Effector memory CD4-positive, alpha-beta T cell (primary cell): ENCODE measurements at places on chromosomes 6 and 20.

DNA sequence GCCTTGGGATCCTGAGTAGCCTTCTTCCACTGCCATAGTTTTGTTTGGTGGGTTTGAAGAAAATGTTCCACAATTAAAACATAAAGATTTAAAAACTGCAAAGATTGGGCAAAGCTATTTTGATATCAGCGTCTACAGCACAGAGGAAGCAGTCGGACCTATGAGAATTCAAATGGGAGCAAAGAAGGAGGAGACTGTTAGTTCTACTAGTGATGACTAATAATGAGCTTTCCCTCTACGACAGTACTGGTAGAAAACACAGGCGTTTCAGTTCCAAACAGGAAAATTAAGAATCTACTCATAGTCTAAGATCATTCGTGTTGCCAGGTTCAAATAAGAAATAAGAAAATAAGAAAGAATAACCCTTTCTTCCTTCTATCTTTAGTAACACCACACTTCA, 121.2 kb downstream of the INSM1 start:
- no peak overlapping the region for H3K4me3 ChIP-seq
- no peaks in the 10 kb centered on the region for H3K27me3 ChIP-seq
- no peak for DNase-seq
- H3K27ac ChIP-seq = no peak overlapping the region
- peaks cover 11% of the 10 kb centered on the region for H3K36me3 ChIP-seq
- no peaks in the 10 kb centered on the region for H3K4me1 ChIP-seq

DNA sequence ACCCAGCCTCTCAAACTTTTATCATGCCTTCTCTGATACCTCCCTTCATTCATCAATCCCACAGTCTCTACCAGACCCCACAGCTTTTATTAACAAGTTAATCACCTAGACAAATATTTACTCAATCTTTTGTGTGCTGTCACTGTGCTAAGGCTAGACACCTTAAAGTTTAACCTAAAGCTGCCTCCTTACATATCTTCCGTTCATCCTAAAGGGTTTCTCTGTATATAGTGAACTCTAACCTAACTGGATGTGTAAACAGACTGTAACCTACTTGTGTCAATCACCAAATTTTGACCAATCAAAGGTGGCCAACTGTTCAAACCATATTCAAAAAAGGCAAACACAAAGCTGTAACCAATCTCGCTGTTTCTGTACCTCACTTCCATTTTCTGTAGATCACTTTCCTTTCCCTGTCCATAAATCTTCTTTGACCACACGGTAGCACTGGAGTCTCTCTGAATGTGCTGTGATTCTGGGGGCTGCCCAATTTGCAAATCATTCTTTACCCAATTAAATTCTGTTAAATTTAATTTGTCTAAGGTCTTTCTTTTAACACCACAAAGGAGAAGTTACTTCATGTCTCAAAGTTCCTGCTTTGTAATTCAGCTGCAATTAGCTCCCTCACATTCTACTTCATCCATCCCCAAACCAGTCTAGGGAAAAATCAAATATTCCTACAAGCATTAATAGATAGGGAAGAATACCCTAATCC, 72.5 kb downstream of the ARHGAP18 start:
- no peak overlapping the region for H3K27ac ChIP-seq
- no peaks in the 10 kb centered on the region for H3K27me3 ChIP-seq
- H3K4me1 ChIP-seq = no peaks in the 10 kb centered on the region
- no peak for DNase-seq
- H3K36me3 ChIP-seq = no peaks in the 10 kb centered on the region
- no peak overlapping the region for H3K4me3 ChIP-seq

DNA sequence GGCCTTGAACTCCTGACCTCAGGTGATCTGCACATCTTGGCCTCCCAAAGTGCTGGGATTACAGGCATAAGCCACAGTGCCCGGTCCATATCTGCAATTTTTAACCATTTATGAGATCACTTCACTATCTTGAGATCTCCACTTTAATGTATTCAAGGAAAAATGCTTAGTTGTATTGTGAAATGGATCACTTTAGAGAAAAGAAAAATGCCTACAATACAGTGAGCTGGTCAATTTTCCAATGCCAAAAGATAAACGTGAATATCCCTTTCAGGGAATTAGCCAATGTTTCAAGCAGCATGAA, 82.8 kb upstream of the ZNF217 start:
- H3K4me1 ChIP-seq = no peaks in the 10 kb centered on the region
- no peaks in the 10 kb centered on the region for H3K27me3 ChIP-seq
- H3K36me3 ChIP-seq = no peaks in the 10 kb centered on the region
- no peak for DNase-seq
- no peak overlapping the region for H3K4me3 ChIP-seq

DNA sequence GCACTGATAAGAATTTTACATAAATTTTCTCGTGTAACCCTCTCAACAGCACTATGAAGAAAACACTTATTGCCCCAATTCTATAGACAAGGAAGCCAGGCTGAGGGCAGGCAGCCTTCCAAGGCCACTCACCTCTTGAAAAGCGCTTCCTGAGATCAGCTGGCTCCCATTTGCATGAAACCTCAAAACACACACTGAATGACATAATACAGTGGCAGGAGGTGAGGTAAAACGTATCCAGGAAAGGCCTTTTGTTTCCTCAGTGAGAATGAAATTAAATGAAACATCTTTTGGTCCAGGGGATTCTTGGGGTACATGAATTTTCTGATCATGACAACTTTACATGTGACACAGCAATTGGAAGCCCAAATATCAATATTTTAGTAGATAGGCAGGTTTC, 112.5 kb downstream of the WDR27 start:
- H3K27me3 ChIP-seq = no peaks in the 10 kb centered on the region
- peaks cover 4% of the 10 kb centered on the region for H3K4me1 ChIP-seq
- no peak overlapping the region for H3K4me3 ChIP-seq

GRCh38 chr20:63508072-63508768, 9.3 kb upstream of the EEF1A2 start:
- H3K4me1 ChIP-seq = no peaks in the 10 kb centered on the region
- no peak for DNase-seq
- H3K36me3 ChIP-seq = no peaks in the 10 kb centered on the region
- no peaks in the 10 kb centered on the region for H3K27me3 ChIP-seq

DNA sequence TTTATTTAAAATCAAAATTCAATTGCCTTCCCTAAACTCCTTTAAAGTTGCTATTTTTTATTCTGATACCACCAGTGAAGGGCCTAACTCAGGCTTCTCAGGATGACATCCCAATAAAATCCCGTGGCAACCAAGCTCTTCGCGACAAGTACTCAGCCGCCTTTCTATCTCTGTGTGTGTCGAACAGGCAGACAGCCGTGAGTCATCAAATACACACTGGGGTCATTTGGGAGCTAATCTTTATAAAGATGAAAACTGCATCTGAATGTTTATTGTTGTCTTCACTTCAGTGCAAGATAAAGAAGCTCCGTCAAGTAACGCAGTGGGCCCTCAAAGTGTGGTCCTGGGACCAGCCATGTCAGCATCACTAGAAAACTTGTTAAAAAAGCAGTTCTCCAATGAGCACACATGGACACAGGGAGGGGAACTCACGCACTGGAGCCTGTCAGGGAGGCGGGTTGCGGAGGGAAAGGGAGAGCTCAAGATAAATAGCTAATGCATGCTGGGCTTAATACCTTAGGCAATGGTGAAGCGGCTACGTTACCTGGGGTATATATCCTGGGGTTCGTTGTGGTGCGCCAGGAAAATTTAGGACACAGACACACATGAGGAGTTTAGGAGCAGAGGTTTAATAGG, 119.3 kb downstream of the RNF144B start:
- H3K4me3 ChIP-seq = no peak overlapping the region
- no peaks in the 10 kb centered on the region for H3K4me1 ChIP-seq
- no peak for DNase-seq
- H3K27me3 ChIP-seq = no peaks in the 10 kb centered on the region
- H3K27ac ChIP-seq = no peak overlapping the region

DNA sequence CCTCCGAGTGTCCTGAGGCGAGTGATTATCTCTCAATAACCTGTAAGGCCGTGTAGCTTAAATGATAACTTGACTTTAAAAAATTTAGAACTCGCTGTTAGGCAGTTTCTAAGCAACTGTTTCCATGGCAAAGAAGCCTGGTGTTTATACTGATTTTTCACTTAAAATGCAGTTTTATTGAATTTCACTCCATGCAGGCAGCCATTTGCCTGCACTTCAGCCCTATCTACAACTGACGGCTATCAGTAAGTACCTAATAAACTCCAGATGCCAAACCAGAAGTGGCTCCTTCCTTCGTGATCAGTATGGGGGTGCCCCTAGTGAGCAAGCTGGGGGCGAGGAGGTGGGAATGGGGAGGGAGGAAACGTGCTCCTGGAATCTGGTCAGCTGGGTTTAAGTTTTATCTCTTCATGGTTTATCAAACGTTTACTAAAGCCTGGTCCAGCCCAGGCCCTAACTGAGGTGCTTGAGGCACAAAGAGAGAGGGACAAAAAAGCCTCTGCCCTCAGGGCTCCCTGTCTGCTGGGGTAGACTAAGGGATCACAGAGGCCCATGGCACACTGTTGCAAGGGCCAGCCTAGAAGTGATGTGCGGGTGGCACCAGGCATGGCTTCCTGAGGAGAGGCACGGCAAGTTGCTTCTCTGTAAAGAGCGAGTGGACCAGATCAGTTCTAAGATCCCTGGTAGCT, 45.5 kb downstream of the TTI1 start:
- no peak overlapping the region for H3K27ac ChIP-seq
- peaks cover 30% of the 10 kb centered on the region for H3K36me3 ChIP-seq
- H3K4me1 ChIP-seq = no peaks in the 10 kb centered on the region
- no peak overlapping the region for H3K4me3 ChIP-seq

GRCh38 chr6:20426177-20427082, 24.8 kb downstream of the E2F3 start:
- no peak overlapping the region for H3K4me3 ChIP-seq

- H3K27me3 ChIP-seq = no peaks in the 10 kb centered on the region
- no peak for DNase-seq
- no peak overlapping the region for H3K27ac ChIP-seq
- H3K36me3 ChIP-seq = no peaks in the 10 kb centered on the region
- H3K4me3 ChIP-seq = no peak overlapping the region
Measured at GRCh38 chr6:86848986-86849385, 88.3 kb upstream of the HTR1E start.

DNA sequence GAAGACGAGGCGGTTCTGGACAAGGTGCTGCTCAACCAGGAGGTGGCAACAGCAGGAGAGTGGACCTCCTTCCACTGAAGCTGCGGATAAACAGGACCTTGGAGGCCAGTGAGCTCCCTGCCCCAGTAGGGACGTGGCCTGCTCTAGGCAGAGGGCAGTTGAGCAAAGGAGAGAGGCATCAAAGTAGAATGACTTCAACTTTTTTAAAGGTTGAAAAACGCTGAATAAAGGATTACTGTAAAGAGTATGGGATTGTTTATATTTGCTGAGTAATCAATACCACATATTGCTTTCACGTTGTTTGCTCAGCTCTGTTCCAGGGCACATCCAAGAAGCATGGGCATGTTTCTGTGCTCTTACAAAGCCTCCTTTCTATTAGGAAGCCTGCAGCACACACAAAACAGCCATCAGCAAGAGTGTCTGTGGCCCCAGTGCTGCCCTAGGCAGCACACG, 48.1 kb downstream of the ERMARD start:
- no peak for DNase-seq
- H3K27ac ChIP-seq = no peak overlapping the region
- H3K4me3 ChIP-seq = no peak overlapping the region
- no peaks in the 10 kb centered on the region for H3K36me3 ChIP-seq
- no peaks in the 10 kb centered on the region for H3K27me3 ChIP-seq
- no peaks in the 10 kb centered on the region for H3K4me1 ChIP-seq

DNA sequence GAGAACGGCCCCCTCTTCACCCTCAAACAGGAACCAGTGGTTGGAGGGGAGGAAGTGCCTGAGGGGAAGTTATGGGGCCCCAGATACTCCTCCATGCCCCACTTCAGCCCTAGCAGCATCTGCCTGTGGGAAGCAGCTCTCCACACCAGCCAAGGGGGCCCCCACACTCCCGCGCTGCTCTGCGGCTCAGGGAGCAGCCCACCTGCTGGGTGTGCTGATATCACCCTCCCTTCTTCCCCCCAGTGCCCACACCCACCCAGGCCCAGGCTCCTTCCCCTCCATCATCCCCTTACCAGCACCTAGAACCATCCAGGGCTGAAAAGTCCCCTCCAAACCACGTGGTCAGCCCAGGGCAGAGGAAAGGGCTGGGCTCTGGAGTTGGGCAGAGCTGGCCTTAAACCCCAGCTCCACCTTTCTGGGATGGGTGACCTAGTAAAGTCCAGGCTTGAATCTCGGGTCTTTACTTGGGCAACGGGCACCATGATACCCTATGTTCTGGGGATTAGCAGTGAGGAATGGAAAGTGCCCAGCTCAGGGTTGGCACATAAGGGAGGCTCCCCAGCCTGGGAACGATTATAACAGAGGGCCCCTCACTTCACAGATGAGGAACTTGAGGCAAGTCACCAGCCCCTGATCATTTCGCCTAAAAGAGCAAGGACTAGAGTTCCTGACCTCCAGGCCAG, 663 bp downstream of the LST1 start:
- H3K4me1 ChIP-seq = peaks cover 65% of the 10 kb centered on the region
- no peaks in the 10 kb centered on the region for H3K27me3 ChIP-seq
- no peaks in the 10 kb centered on the region for H3K36me3 ChIP-seq

GRCh38 chr6:139712830-139713229, 338.4 kb upstream of the CITED2 start:
- no peak overlapping the region for H3K4me3 ChIP-seq
- no peak overlapping the region for H3K27ac ChIP-seq
- H3K36me3 ChIP-seq = no peaks in the 10 kb centered on the region
- H3K4me1 ChIP-seq = no peaks in the 10 kb centered on the region
- no peak for DNase-seq

GRCh38 chr6:112590326-112590725, 243.2 kb downstream of the RFPL4B start:
- no peaks in the 10 kb centered on the region for H3K36me3 ChIP-seq
- DNase-seq = no peak
- H3K4me1 ChIP-seq = no peaks in the 10 kb centered on the region

- no peak for DNase-seq
- H3K4me1 ChIP-seq = peaks cover 18% of the 10 kb centered on the region
- no peaks in the 10 kb centered on the region for H3K36me3 ChIP-seq
- H3K27me3 ChIP-seq = no peaks in the 10 kb centered on the region
Measured at GRCh38 chr6:89411145-89412070, 665 bp downstream of the RRAGD start.

DNA sequence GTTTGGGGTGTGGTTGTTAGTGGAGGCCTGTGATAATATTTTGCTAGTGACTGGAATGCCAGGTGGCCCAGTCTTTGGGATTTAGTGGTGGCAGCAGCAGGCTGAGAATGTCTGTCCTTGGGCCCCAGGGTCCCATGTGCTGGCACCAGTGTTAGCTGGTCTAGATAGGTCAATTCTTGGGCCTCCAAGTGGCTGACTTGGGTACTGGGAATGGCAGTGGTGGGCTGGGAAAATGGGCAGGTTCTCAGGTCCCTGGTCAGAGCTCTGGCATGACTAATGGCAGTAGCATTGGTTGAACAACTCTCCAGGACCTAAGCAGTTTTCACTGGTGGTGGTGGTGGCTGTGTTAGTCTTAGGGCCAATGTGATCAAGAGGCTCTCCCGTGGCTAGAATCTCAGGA, 50.3 kb downstream of the OLIG3 start:
- H3K27me3 ChIP-seq = no peaks in the 10 kb centered on the region
- no peak overlapping the region for H3K27ac ChIP-seq
- no peak overlapping the region for H3K4me3 ChIP-seq
- H3K36me3 ChIP-seq = no peaks in the 10 kb centered on the region
- no peak for DNase-seq

- H3K4me3 ChIP-seq = no peak overlapping the region
- DNase-seq = no peak
- H3K36me3 ChIP-seq = no peaks in the 10 kb centered on the region
- no peaks in the 10 kb centered on the region for H3K4me1 ChIP-seq
Measured at GRCh38 chr6:133945158-133945557, 7.9 kb upstream of the TBPL1 start.
